ENCODE measurements at places on chromosomes 5 and 9. TPM values are rescaled to one million over a fixed set of nuclear protein-coding genes. Genes with fewer than 3 reads are reported as not detected.

DNA sequence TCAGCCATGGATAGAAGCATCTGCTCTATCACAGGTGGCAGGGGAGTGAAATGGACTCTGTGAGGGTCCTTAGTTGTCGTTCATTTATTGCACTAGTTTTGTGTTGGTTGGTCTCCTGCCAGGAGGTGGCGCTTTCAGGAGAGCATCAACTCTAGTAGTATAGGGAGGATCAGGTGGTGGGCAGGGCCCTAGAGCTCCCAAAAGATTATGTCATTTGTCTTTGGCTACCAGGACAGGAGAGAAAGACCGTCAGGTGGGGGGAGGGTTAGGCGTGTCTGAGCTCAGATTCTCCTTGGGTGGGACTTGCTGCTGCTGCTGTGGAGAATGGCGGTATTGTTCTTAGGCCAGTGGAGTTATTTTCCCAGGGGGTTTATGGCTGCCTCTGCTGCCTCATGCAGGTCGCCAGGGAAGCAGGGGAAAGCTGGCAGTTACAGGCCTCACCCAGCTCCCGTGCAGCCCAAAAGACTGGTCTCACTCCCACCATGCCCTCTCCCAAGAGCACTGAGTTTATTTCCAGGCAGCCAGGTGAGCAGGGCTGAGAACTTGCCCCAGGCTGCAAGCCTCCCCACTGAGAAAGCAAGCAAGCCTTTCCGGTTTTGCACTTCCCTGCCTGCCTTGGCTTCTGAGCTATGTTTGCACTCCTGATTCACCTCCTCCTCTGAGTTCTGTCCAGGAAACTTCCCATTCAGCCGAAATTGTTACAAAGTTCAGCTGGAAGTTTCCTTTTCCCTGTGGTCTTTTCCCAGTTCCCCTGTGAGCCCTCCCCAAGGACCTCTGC lies 317.3 kb downstream of the TAF11L14 start:
- H3K36me3 ChIP-seq, result no peaks in the 10 kb centered on the region
- no peaks in the 10 kb centered on the region for H3K4me1 ChIP-seq

DNA sequence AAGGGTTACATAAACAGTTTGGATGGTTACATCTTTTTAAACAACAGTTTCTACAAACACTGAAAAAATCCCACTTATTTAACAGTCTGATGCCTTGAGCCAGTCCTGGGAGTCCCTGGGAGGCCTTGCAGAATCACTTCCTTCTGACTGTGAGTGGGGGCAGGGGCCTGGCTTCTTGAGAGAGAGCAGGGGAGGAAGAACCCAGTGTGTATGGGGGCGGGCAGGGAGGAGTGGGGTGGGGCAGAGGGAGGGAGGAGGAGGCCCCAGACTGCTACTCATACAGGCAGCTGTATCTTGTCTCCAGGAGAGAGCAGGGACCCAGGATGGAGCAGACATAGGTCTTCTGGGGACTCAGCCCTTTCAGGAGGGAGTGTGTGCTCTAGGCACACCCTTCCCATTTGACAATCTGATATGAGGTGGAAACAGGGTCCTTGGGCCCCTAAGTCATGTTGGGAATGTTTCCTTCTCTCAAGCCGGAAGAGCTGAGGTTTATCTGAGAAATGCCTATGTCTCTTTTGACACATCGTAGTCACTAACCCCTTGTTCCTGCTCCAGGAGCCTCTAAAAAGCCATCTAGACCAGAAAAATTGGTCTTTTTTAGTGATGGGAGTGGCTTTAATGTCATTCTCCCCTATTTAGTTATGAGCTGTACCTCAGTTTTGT lies 52.8 kb downstream of the IRF1 start:
- peak overlapping the region; percentile 68 for H3K4me3 ChIP-seq
- no peaks in the 10 kb centered on the region for H3K27me3 ChIP-seq
- peaks cover 13% of the 10 kb centered on the region for H3K36me3 ChIP-seq
- H3K27ac ChIP-seq, result peak overlapping the region; percentile 91

DNA sequence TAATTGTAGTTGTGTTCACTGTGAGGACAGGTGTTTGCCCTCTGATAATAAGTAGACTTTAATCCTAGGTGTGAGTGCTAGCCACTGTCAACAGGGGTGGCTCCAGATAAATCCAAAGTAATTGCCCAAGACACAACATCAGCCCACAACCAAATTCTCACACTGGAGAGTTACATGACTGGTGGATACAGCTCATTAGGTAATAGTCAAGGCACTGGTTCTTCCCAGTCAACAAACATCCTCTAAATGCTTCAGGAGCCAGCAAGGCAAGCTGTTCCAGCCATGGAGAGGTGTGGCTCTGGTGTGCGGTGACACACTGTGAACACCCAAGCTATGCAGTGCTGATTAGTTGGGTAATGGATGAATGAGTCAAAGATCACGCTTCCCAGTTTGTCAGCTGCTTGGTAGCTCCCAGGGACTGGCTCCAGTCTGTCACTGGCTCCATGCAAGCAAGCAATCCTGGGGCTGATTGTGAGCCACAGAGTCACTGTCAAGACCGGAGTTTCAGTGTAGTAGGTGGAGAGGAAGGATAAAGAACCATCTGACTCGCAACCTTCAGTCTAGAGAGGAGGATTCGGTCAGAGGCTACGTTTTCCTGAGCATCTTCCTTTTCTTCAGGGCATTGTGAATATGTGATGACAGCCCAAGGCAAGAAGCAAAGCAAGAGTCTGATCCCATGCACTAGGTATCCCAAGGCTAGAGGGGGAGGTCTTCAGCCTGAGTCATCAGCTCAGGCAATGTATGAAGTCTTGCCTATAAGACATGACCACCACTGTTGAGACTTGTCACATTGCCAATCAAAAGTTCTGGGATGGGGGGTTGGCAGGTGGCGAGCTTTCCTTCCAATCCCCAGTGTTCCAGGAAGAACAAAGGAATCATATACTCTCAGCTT lies 63.1 kb downstream of the UGCG start:
- no peak for DNase-seq
- H3K27ac ChIP-seq, result no peak overlapping the region
- no peaks in the 10 kb centered on the region for H3K27me3 ChIP-seq
- no peaks in the 10 kb centered on the region for H3K36me3 ChIP-seq
- no peak overlapping the region for H3K4me3 ChIP-seq
- H3K4me1 ChIP-seq, result peaks cover 14% of the 10 kb centered on the region

Gene ACSL6
- polyA plus RNA-seq, result 14.0 TPM

All from naive thymus-derived CD8-positive, alpha-beta T cell (primary cell).